ENCODE measurements at places on chromosomes 1 and 21.
A peak's percentile ranks its signal among the peaks of the same experiment; 100 is the strongest.

GRCh38 chr1:154179946-154180687 lies 11.8 kb downstream of the TPM3 start:
- no peak for DNase-seq

DNA sequence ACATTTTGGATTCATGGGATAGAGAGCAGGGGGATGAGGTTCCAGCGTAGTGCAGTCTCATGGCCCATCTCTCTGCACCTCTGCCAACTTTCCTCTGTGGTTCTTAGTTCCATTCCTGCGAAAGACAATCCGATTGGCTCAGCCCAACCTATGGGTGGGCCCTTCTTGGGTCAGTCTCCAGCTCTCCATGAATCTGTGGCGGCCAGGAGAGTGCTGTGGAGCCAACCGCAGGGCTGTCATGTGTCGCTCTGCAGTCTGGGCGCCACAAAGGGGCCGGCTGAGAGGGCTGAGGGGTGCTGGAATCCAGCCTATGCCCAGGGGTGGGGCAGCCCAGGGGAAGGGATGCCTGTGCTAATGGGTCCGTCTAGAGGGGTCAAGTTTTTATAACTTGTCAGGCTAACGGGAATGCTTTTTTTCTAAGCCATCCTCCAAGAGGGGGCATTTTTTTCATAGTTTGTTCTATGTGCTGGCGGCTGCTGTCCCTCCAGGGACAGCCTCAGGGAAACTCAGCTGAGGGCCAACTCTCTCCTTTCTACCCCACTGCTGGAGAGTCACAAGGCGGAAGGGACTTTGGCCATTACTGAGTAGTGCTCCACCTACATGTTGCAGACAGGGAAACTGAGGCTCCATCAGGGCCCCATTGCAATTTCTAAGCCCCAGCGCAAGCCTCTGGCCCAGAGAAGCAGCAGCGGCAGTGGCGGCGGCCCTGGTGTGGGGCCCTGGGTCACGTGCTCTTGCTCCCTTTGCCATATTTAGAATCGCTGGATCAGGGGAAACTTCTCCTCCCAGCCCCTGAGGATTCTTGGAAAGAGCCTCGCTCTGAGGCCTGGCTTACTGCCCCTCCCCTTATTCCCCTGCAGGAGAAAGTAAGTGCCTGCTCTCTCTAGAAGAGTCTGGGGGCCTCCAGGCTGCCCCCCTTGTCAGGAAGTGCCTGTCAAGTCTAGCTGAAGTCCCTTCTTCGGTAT lies 23.4 kb downstream of the KCNQ4 start:
- peak; percentile 77 for DNase-seq

DNA sequence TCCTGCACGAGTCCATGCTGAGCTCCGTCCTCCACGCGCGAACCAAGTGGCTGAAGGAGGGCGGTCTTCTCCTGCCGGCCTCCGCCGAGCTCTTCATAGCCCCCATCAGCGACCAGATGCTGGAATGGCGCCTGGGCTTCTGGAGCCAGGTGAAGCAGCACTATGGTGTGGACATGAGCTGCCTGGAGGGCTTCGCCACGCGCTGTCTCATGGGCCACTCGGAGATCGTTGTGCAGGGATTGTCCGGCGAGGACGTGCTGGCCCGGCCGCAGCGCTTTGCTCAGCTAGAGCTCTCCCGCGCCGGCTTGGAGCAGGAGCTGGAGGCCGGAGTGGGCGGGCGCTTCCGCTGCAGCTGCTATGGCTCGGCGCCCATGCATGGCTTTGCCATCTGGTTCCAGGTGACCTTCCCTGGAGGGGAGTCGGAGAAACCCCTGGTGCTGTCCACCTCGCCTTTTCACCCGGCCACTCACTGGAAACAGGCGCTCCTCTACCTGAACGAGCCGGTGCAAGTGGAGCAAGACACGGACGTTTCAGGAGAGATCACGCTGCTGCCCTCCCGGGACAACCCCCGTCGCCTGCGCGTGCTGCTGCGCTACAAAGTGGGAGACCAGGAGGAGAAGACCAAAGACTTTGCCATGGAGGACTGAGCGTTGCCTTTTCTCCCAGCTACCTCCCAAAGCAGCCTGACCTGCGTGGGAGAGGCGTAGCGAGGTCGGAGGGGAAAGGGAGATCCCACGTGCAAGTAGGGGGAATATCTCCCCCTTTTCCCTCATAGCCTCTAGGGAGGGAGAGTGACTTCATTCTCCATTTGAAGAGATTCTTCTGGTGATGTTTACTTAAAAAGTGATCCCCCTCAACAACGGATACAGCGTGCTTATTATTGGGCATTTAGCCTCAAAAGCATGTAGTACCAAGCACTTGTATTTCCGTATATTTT lies 991 bp downstream of the PRMT6 start:
- peak; percentile 86 for DNase-seq

- DNase-seq, result no peak
Observed at GRCh38 chr1:39650431-39650830, 11.0 kb upstream of the HEYL start.

DNA sequence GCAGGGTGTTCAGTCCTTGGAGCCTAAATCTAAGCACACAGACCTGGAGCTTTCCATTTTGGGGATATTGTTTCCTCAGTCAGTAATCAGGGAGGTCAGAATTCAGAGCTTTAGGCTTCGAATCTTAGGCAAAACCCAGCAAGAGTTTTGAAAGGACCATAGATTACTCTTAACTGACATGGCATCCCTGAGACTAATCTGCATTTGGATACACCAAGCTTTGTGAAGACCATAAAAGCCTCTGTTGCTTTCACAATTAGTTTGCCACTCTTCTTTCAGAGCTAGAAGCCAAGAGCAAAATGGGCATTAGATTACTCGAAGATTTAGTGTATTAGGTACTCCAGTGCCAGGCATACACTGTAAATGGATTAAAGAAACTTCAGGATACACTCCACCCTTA lies 131.8 kb upstream of the GREM2 start:
- DNase-seq, result no peak

DNA sequence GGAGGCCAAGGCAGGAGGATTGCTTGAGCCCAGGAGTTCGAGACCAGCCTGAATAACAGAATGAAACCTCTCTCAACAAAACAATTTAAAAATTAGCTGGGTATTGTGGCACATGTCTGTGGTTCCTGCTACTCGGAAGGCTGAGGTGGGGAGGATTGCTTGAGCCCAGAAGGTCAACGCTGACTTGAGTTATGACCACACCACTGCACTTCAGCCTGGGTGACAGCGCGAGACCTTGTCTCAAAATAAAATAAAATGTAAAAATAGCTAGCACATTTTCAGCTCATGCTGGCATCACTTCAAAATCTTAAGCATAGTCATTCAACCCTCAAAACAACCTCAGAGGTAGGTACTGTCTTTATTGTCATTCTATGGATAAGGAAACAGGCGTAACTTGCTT lies 6.4 kb downstream of the JAK1 start:
- DNase-seq, result no peak

Data from right forelimb (tissue), 1 donor.